ENCODE measurements at places on chromosomes 7 and 10. TPM values are rescaled to one million over a fixed set of nuclear protein-coding genes. Genes with fewer than 3 reads are reported as not detected.
A peak's percentile ranks its signal among the peaks of the same experiment; 100 is the strongest.

RAMP3 gene
- 6.2 TPM for total RNA-seq

CPA2 gene
- 0.44 TPM for total RNA-seq

BICC1 gene
- 23.8 TPM for total RNA-seq

ADCY1 gene
- 7.1 TPM for total RNA-seq

- DNase-seq: no peak
Observed at GRCh38 chr10:6918305-6918704, 338.2 kb upstream of the PRKCQ start.

- no peak for DNase-seq
Observed at GRCh38 chr7:99788554-99788953, 4.6 kb upstream of the CYP3A4 start.

DNA sequence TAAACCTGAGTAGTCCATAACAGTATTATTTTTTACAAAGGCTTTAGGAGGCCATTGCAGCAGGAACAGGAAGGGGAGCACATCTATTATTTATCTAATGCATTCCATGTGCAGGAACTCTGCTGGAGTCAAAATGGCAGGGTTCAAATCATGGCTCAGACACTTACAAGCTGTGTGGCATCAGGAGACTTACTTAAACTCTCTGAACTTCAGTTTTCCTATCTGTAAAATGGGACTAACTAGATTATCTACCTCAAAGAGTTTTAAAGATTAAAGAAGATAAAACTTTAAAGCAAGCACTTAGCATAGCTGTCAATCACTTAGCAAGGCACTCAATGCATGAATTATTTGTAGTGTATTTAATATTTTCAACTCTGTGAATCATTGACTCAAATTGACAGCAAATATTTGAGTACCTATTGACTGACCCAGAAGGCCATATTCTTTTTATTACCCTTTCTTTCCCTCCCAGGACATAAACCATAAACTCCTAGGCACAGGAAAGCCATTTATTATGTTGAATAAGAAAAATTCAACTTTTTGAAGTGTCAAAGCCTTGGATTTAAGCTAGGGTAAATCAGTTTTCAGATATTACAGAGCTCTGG lies 115.8 kb upstream of the FAM204A start:
- no peak for DNase-seq

- peak; percentile 46 for DNase-seq
Observed at GRCh38 chr7:90119178-90119971, 34.9 kb upstream of the STEAP1 start.

- peak; percentile 97 for DNase-seq
Observed at GRCh38 chr10:124701435-124701834, 42.7 kb downstream of the FAM53B start.

DNA sequence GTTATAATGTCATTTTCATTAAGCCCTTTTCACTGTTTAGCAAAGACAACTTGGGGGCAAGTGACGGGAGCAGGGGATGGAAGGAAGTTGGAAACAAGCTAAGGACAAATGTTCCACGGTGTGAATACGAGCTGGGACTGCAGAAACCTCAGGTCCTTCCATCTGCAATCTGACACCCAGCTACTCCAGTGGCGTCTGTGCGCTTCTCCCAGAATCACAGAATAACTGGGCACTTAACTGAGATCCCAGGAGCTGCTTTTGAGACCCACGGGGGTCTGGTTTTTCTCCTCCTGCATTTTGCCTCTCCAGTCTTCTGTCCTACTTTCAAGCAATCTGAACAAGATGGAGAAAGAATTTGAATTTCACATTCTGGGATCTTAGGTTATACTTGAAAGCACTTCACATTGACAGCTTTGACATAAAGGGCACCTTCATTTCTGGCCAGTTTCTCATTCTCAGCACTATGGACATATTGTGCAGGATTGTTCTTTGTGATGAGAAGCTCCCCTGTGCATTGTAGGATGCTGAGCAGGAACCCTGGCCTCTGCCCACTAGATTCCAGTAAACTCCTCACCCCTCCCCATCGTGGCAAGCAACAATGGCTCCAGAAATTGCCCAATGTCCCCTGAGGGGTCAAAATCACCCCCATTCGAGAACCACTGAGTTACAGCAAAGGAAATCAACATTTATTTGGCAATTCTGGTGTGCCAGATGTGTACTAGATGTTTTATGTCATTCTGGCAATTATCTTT lies 194.1 kb downstream of the CACNB2 start:
- DNase-seq: no peak

DNA sequence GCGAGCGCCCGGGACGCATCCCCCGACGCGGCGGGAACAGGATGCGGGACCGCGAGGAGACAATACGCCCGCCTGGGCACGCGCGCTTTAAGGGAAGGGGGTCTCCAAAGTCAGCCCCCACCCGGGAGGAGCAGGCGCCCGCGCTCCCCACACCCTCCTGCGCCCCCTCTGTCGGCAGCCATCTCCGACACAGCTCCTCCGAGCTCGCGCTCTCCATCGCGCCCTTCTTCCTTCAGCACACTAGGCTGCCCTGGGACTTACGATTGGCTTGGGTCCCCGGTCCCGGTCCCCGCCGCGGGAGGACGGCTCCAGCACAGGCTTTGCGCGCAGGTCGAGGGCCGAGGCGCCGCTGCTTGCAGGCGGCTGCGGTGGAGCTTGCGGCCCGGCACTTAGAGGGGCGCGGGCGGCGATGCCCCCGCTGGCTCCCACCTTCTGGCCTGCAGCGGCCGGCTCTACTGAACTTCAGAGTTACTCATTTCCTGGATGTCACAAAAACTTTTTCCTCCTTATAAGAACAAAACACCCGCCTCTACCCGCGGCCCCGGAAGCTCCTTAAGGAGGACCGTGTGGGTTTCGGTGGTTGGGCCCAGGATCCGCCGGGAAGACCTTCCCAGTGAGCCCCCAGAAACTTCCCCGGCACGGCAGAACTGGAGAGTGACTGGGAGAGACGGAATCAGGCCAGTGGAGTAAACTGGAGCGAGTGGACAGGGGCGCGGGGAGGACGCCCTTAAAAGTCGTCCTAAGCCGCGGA lies at the start of gene ITPRIP:
TSS of gene ITPRIP (minus strand) at position 481 of the 751 bp plus-strand sequence. CDS start 22,414 bp downstream, outside the sequence.
- DNase-seq: peak; percentile 92

DNA sequence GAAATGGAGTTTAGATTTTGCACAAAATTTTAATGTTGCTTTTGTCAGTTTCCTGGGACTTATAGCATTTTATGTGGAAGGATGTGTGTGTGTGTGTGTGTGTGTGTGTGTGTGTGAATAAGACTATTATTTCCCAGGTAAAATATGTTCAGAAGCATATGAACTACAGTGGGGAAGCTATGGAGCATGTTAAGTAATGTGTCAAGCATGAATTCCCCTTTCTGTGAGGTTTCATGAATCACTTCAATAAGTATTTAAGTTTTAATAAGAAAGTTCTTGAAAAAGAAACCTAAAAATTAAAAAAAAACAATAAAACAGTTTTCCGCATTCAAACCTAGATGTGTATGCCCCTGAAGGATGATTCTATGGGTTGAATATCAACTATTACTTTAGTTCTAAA lies 693 bp downstream of the CREB5 start:
- no peak for DNase-seq

GRCh38 chr10:120511165-120511564 lies 54.1 kb downstream of the PLPP4 start:
- no peak for DNase-seq

Data from muscle of leg (tissue), 16 donors.